ENCODE measurements at places on chromosomes 6 and 20.

DNA sequence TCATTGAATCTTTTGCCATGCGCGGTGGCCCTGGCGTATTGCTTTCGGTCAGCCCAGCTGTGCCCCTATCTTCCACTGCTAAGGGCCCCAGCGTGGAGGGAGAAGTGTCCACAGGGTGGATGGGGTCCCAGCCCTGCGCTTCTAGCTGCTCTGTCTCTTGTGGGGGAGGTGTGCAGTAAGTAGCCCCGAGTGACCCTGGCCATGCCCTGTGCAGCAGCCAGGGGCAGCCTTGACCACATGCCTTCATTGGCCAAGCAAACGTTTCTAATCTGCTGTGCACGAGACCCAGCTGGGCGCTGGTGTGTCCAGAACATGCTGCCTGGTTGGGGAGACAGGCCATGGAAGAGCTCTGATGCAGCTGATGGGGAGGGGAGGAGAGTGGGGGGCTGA lies 13.6 kb downstream of the TMEM181 start:
- DNase-seq = no peak

DNA sequence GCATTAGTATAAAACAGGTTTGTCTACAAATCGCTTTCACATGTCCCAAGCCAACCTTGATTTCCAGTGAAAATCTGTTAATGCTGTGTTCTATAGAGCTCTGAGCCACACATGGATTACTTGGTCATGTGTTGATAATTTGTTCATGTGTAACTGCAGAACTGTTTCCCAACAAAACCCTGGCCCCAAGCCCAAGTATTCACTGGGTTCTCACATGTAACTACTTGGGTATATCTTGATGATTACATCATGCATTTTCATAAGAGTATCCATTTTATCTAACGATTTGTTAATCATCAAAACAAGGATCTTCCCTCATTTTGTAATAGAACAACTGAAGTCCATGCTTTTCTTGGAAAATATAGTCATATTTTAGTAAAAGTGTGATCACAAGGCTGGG lies 657.6 kb downstream of the PRKN start:
- DNase-seq = no peak

DNA sequence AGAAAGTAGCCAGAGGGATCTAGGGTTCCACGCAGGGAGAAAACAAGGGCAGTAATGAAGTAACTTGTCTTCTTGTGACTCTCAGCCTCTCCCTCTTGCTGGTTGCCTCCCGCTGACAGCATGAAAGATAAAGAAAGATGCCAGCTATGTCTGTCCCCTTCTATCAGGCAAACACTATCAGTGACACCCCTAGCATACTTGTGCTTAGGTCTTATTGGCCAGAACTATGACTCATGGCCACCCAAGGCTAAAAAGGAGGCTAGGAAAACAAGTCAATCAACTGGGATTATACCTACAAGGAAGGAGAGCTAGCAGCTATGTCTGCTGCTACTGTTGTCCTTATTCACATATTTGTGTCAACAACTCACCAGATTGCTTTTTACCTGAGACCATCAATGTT lies 206.8 kb upstream of the SOX4 start:
- no peak for DNase-seq

- DNase-seq = no peak
Observed at GRCh38 chr20:9369557-9369956, 144.8 kb upstream of the LAMP5 start.

GRCh38 chr6:136745300-136745699 lies 47.0 kb downstream of the MAP3K5 start:
- DNase-seq = no peak

DNA sequence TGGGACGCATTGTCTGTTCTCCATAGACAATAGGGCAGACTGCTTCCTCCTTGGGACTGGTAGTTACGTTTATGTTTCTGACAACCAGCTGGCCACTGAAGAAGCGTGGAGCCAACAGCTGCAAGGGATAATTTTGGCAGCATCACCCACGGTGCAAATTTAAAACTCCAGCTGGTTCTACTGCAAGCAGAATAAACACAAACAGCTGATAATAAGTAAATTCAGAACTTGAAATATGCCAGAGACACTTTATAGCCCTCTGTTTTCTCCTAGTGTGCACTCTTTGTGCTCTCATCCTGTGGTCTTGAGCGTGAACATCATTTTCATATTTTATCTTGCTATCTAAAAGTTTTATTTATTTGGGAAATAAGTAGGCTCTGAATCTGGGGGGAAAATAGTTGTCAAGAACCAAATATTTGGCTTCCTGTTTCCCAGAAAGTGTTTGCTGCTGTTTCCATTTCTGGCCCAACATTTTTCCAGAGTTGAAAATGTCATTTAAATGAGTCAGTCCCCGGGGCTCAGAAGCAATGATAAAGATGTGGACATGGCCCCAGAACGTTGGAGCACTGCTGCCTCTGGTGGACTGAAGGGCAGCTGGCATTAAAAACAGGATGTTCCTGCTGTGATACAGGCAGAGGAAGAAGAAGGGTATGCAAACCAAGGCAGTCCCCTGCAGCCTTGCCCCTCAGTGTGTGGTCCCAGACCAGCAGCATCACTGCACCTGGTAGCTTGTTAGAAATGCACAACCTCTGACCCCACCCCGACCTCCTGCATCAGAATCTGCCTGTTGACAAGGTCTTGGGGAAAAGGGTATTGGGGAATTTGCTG lies 12.5 kb upstream of the THBD start:
- DNase-seq = no peak

DNA sequence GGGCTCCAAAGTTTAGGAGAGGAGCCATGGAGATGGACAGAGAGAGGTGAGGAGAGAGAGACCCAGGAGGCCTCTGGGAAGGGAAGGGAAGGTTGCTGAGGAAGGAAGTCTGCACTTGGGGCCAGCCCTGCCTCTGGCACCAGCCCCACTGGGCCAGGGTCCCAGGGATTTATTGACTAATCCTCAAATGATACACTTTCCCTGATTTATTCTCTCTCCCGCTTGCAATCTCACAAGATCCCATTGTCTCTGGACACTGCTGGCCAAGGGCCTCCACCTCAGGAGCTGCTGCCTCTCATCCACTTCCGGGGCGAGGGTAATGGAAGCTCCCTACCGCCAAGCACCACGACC lies 43.6 kb upstream of the FOXP4 start:
- DNase-seq = no peak

- no peak for DNase-seq
Observed at GRCh38 chr20:56636716-56637115, 7.6 kb downstream of the TFAP2C start.

DNA sequence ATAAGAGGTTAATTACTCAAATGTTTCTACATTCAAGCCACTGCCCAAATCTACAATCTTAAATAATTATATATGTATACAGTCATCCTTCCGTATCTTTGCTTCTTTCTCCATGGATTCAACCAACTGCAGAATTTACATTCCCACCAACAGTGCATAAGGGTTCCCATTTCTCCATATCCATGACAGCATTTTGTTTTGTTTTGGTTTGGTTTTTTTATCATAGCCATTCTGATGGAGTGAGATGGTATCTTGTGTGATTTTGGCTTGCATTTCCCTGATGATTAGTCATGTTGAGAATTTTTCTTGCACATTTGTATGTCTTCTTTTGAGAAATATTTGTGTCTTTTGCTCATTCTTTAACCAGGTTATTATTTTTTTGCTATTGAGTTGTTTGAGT lies 198.5 kb downstream of the C6orf118 start:
- DNase-seq = no peak

GRCh38 chr6:168496139-168496996 lies 55.4 kb downstream of the SMOC2 start:
- DNase-seq = no peak

- DNase-seq = no peak
Observed at GRCh38 chr20:4138056-4138455, 122.7 kb upstream of the RNF24 start.

Measured in stimulated activated CD4-positive, alpha-beta T cell treated with anti-CD3 and anti-CD28 coated beads, Interleukin-2, amount 100 ng/mL, for 48 hours (primary cell).